ENCODE measurements at places on chromosomes 12 and 14.

DNA sequence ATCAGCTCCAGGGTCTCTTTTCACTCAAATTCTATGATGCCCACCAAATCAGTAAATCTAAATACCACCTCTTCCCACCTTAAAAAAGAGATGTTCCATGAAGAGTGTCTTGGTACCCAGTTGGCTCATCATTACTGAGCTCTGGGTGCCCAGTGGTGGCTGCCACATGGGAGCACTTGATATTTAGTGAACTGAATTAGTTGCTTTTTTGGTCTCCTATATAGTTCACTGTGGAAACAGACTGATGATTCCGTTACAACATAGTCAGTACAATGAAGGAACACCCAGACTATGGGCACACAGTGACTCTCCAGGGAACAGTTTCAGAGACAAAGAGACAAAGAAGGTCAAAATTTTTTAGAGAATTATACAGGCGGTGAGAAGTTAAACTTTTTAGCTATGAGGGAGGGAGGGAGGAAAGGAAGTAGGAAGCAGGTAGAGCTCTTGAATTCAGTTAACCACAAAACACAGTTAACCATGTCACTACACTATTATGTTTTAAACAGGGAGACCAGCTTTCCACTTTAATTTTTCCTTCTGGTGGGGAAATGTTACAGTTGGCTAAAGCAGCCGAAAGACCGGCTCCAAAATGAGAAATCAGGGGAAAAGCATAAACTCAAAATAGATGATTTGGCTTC lies 14.6 kb upstream of the YY1 start:
- no peak for DNase-seq

DNA sequence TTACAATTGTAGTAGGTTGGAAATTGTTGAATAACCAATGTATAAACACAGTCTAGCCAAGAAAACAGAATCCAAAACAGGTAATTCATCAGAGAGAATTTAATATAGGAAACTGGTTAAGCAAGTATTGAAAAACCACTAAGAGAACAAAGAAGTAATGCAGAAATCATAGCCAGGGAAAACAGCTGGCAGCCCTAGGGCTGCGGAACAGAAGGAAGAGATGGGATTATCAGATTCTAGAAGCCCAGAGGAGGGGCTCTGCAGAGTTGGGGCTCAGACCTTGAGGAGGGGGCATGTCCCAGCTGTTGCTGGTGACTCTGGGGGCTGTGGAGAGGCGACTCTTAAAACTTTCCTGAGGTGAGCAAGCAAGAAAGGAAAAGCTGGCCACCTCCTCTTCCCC lies 49.4 kb downstream of the CD9 start:
- no peak for DNase-seq

DNA sequence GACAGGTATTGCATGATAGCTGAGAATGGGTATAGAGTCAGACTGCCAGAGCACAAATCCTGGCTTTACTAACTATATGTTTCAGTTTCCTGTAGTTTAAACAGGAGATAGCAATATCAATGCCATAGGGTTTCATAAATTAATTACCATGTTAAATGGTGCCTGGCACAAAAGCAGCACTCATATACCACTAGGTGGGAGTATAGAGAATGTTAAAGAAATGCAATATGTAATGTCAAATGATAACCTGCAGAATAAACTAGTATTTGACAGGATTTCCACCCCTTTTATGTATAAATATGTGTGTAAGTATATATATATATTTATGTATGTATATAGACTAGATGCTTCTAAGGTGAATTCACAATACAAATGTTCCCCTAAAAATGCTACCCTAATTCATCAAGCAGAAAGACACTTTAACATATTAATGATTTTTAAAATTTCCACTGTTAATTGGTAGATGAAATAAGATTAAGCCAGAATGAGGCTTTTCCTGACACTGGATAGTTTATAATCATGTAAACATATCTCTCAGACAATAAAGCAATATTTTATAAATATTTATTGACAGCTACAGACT lies 8.6 kb downstream of the WDR89 start:
- no peak for DNase-seq

GRCh38 chr12:768434-768833 lies 16.1 kb downstream of the WNK1 start:
- no peak for DNase-seq

- no peak for DNase-seq
Measured at GRCh38 chr12:89016970-89017778, 335.1 kb downstream of the DUSP6 start.

GRCh38 chr12:26097046-26097878 lies 27.6 kb downstream of the BHLHE41 start:
- no peak for DNase-seq

- DNase-seq: no peak
Measured at GRCh38 chr14:104462651-104463630, 116.6 kb upstream of the C14orf180 start.

GRCh38 chr14:69612783-69613130 lies 1.4 kb downstream of the SUSD6 start:
- DNase-seq: no peak

Measured in epithelial cell of prostate (primary cell).